ENCODE measurements at places on chromosomes 2 and 18. TPM values are rescaled to one million over a fixed set of nuclear protein-coding genes. Genes with fewer than 3 reads are reported as not detected.

DNA sequence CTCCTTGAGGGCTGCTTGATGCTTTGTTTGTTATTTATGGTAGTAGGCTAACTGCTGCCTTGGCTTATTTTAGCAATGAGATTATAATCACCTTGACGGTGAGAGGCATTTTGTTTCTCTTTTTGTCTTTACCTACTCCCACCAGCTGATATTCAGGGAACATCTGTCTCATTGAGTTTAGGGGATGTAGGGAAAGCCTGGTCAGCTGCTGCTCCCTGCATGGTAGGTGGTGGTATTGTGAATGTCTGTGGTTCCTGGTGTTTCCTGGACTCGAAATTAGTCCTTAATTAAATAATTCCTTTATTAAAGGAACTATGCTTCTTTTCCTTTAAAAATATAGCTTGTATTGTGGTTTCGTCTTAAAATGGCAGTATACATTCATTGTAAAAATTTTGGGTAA lies 77.8 kb downstream of the ADAM23 start:
- no peak for DNase-seq

DNA sequence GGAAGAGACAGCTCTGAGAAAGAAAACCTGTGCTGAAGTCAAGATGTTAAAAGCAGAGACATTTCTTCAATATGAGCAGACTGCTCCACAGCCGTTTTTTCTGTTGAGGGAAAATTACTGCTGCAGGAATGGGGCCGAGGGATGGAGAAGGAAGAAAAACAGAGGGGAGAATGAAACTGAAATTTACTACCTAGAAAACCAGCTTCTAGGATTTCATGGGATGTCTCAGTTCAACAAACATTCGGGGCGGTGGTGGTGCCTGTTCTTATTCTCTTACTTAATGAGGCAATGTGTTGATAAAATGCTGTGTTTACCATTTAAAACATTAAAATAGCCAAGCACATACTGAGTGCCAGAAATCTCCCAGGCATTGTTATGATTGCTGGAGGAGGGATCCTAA lies 557.1 kb upstream of the MEX3C start:
- no peak for DNase-seq

DNA sequence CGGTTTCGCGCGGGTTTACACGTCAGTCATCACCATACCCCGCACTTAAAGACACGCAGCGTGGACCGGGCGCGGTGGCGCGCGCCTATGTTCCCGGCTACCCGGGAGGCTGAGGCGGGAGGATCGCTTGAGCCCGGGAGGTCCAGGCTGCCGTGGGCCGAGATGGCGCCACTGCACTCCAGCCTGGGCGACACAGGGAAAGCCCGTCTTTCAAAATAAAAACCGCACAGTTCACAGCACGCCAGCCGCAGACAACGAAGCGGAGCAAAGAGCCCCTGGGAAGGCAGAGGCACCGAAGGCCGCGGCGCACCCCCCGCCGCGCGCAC lies 328 bp downstream of the DTYMK start:
- DNase-seq: no peak

DNA sequence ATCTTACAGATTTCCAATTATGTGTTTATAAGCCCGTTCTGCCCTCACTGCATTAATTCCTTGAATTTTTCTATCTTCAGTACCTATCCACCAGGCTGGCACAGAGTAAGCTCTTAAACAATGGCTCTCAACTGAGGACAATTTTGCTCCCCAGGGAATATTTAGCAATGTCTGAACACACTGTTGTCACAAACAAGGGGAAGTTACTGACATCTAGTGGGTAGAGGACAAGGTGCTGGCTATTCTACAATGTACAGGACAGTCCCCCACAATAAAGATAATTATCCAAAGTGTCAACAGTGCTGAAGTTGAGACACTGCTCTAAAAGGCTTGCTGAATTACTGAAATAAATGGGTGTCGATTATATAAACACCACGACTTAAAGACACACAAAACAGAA lies 5.0 kb downstream of the NDUFS1 start:
- DNase-seq: no peak

DNA sequence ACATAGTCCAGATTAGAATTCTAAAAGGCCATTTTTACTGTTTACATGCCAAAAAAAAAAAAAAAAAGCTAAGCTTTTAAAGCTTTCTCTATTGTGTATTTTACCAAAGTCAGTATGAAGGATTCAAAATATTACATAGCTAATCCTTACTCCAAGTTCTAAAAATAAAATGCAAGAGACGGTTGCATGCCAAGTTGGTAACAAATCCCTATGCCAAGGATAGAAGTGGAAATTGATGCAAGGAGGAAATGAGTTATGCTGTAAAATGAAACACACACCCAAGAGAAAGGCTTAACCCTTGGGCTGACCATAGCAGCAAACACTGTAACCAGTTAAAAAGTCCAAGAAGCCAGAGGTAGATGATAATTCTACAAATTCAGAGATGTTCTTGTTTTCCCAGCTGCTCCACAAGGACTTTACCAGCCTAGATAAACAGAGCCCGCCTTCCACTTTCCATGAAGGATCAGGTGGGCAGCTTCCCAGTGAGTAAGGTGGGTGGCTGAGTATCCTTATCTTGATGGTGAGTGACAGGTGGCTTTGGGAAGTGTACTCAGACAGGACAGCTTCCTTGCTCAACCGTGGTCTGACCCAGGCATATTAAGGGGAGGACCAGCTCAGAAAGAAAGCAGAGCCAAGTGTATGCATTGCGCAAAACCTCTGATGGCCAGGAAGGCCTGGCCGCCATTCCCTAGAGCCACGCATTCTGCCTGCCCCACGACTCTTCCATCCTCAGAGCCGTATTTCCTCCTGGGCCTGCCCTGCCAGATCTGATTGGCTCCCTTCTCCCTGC lies 34.4 kb downstream of the ATP8B1 start:
- DNase-seq: no peak

- DNase-seq: no peak
Observed at GRCh38 chr2:29916571-29916970, 4.8 kb downstream of the ALK start.

The MC2R gene
- not detected for total RNA-seq

Measured in H4 (cell line).